ELR (cell line): ENCODE measurements at places on chromosomes 3 and 15.

DNA sequence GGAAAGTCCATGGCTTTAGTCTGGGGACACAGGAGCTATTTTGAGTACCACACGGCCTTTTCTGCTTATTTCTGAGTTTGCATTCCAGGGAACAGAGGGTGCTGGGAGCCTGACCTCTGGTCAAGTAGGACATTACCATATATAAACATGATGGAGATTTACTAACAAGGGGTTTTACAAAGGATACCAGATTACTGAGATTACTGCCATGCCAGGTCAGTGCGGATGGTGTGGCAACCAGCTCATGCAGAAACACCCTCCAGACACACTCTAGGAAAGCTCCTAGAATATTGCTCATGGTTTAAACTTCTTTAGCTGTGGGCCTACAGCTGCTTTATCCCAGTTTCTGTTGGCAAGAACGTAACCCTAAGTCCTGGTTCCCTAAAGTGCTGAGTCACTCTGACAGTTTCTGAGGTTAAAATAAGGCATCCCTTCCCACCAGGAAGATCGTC lies 54.3 kb upstream of the AGTR1 start:
- DNase-seq: peak; percentile 82

DNA sequence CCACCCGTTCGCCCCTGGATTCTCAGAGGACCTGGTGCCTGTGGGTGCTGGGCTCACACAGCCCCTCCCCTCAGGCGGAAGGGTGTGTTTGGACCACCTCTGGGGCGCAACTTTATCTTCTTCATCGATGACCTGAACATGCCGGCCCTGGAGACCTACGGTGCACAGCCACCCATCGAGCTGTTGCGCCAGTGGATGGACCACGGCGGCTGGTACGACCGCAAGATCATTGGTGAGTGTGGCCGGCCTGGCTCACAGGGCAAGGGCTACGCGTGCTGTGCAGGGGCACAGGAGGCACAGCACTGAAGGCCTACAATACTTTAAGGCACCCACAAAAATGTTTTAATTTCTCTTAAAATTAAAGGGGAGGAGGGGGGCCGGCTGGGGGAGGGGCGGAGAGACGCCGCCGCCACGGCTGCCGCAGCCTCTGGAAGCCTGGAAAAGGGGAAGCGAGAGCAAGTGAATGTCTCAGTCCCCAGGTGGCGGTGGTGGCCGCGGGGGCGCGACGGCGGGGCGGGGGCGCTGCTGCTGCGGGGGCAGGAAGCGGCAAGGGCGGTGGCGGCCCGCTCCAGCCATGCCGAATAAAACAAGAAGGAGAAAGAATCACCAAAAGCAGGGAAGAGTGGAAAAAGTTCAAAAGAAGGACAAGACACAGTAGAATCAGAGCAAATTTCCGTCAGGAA lies 56.8 kb downstream of the DNAH1 start:
- DNase-seq: no peak

DNA sequence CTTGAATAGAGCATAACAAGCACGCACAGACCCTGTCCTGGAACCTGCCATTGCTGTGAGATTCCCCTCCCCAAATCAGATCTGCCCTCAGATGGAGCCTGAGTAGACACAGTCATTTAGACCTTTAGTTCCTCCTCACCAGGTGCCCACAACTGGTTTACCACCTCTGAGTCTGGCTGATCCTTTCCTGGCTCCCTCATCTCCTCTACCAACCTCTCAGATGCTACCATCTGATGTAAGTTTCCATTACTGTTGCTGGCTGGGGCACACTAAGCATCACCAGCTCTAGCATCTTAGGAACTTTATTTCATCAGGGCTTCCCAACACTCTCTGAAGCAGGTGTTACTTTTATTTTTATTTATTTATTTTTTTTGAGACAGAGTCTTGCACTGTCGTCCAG lies 288.3 kb downstream of the TLE3 start:
- DNase-seq: no peak

- DNase-seq: no peak
These were observed 25.2 kb upstream of the MAGEF1 start for GRCh38 chr3:184737063-184737462.

- peak; percentile 64 for DNase-seq
These were observed 17.6 kb upstream of the CCDC174 start for GRCh38 chr3:14633819-14634424.

DNA sequence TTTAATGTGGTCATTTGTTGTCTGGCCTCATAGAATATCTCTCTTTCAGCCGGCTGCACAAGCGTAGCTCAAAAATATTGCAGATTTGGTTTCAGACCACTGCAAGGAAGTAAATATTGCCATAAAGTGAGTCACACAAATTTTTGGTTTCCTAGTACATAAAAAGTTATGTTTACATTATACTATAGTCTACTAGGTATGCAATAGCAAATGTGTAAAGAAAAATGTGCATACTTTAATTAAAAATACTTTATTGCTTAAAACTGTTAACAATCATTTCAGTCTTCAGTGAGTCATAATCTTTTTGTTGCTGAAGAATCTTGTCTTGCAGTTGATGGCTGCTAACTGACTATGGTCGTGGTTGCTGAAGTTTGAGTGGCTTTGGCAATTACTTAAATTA lies 425.1 kb upstream of the ROBO1 start:
- peak; percentile 51 for DNase-seq

DNA sequence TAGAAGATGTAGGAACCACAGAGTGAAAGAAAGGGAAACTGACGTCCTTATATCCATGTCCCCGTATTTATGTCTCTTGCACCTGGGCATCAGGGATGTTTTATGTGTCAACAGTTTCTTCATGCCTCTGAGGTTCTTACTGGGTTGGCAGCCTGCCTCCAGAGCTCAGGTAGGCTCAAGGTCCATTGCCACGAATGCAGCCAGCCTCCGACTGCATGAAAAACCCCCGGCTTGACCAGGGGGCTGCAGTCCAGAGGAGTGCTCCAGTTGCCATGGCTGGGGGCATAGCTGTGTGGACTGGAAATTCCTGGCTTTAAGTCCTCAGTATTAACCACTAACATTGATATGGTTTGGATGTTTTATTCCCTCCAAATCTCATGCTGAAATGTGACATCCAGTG lies 2.8 kb upstream of the CSPG5 start:
- no peak for DNase-seq

GRCh38 chr15:34738002-34738401 lies 16.8 kb downstream of the GJD2 start:
- no peak for DNase-seq

GRCh38 chr15:62849316-62850106 lies 193.0 kb upstream of the TPM1 start:
- DNase-seq: no peak

GRCh38 chr3:47634996-47635395 lies 56.3 kb upstream of the CSPG5 start:
- DNase-seq: no peak

DNA sequence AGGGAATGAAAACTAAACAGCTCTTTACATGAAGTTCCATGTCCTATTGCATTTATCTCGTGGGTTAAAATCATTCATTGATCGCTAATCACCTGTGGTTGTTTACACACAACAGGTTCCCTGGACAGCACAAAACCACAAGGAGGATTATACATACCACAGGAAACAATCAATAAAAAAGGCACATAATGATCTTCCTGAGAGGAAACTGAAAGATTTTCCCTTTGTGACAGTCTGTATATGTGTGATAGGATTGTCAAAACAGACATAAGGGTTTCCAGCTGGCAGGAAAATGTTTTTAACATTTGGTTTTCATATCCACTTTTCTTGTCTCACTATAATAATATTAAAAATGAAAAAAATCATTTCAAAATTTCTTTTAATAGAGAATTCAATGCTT lies 541.8 kb downstream of the NLGN1 start:
- DNase-seq: no peak
